Activated CD8-positive, alpha-beta memory T cell treated with anti-CD3 and anti-CD28 coated beads for 1 hour (primary cell): ENCODE measurements at places on chromosomes 1 and 21.
A peak's percentile ranks its signal among the peaks of the same experiment; 100 is the strongest.

DNA sequence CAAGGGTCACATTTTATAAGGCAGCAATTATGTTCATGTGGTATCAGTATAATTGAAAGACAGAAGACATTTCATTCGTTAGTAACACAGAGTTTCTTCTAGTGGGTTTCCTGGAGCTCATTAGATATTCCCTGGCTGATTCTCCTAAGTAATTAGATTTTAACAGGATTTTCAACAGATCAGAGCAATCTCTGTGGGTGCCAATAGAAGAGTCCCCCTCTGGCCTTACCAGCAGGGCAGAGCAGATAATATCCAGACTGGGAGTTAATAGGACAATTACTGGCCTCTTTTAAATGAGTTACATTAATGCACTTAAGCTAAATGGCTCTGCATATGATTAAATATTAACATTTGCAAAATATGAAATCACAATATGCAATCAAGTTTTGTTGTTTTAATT is 74.2 kb upstream of the FOXD3 start:
- DNase-seq: no peak

GRCh38 chr1:245404527-245404926 is 249.7 kb downstream of the KIF26B start:
- DNase-seq: no peak

- no peak for DNase-seq
Observed at GRCh38 chr1:228013935-228014930, 7.4 kb downstream of the WNT3A start.

- no peak for DNase-seq
Observed at GRCh38 chr1:147849098-147849895, 53.3 kb upstream of the GJA8 start.

GRCh38 chr1:99250728-99251127 is 13.6 kb upstream of the PLPPR4 start:
- no peak for DNase-seq

DNA sequence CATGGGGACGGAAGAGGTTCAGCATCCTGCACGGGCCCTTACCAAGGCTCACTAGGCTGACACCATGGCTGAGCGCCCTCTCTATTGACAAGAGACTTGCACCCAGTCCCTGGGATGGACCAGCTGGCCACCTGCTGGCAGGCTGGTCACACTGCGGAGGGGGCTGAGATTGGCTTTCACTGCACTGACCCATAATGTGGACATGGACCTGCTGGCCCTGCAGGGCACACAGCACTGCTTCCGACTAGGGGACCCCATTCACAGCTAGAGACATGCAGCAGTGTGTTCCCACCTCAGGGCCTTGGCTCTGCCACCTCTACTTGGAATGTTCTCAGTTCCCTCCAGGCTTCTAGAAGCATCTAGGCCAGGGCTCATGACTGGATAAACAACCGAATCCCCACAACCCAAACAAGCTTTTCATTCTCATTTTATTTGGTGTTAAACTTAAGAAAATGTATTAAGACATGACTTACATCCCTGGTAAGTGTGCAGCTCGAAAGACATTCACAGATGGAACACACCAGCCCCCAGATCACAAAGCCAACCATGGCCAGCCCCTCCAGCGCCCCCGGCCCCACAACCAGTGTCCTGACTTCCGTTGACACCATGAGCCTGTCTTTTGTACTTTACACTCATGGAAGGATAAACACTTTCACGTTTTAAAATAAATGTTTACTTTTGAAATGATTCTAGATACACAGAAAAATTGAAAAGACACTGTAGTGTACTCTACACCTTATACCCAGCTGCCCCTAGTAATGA is 9.3 kb upstream of the SRARP start:
- peak; percentile 19 for DNase-seq

DNA sequence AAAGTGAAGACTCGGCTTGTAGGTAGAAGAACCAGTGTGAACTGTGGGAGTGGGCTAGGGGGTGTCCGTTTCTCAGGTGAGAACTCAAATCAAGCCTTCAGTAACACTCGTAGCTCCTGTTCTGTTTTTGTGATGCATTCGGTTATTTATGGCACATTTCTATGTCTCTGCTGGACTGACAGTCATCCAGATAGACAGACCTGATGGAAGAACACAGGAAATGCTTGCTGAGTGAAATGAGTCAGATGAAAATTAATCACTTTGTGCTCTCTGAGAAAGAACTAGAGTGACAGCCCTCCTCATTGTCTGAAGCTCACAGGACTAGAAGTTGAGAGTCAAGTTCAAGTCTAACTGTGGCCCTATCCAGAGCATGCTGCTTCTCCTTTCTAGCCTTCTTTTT is 360.1 kb upstream of the PLXNA2 start:
- DNase-seq: no peak

DNA sequence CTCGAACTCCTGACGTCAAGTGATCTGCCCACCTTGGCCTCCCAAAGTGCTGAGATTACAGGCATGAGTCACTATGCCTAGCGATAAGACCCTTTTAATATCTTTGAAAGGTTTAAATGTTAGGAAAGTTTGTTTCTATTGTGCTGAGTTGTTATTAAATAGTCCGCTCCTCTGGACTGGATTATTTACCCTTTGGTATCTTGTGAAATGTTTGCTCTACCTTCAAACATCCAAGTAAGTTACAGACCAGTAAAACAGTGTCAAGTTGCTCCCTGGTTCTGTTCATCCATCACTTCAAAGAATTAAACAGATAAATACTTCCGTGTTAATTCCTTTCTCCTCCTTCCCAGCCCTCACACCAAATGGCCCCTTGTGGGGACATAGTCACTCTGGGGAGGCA is 44.8 kb downstream of the CASQ2 start:
- DNase-seq: no peak

- DNase-seq: no peak
Observed at GRCh38 chr1:82264802-82265201, 464.1 kb downstream of the ADGRL2 start.

GRCh38 chr1:99365545-99365944 is 101.3 kb downstream of the PLPPR4 start:
- no peak for DNase-seq

- DNase-seq: no peak
Observed at GRCh38 chr1:228096416-228097332, 6.5 kb downstream of the C1orf35 start.

GRCh38 chr1:83055391-83056170 is 943.4 kb downstream of the TTLL7 start:
- no peak for DNase-seq

DNA sequence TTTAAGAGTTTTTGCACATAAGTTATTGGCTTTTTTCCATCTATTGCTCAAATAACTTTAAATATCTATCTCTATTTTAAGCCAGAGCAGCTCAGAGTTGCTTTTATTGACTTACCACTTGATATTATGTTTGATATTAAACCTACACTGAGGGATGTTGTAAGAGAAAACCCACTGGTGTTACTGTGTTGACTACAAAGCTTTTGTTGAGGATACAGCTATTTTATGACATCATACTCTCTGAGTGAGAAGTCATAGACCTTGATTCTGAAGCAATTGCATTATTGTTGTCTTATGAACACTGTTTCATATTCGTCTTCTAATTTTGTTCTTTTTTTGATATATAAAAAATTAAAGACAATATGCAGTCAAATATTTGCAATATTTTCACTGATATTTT is 560.4 kb downstream of the PTBP2 start:
- DNase-seq: no peak

- no peak for DNase-seq
Observed at GRCh38 chr1:26696119-26696653, 371 bp downstream of the ARID1A start.
